GM23248 (cell line): ENCODE measurements at places on chromosomes 6 and 20.

- no peak overlapping the region for H3K4me3 ChIP-seq
- no peaks in the 10 kb centered on the region; the same call in 1 of the 2 replicates for H3K4me1 ChIP-seq
- H3K36me3 ChIP-seq: no peaks in the 10 kb centered on the region
- no peak overlapping the region for H3K27ac ChIP-seq
- DNase-seq: no peak
Measured at GRCh38 chr6:10556992-10557391, 35.8 kb downstream of the GCNT2 start.

DNA sequence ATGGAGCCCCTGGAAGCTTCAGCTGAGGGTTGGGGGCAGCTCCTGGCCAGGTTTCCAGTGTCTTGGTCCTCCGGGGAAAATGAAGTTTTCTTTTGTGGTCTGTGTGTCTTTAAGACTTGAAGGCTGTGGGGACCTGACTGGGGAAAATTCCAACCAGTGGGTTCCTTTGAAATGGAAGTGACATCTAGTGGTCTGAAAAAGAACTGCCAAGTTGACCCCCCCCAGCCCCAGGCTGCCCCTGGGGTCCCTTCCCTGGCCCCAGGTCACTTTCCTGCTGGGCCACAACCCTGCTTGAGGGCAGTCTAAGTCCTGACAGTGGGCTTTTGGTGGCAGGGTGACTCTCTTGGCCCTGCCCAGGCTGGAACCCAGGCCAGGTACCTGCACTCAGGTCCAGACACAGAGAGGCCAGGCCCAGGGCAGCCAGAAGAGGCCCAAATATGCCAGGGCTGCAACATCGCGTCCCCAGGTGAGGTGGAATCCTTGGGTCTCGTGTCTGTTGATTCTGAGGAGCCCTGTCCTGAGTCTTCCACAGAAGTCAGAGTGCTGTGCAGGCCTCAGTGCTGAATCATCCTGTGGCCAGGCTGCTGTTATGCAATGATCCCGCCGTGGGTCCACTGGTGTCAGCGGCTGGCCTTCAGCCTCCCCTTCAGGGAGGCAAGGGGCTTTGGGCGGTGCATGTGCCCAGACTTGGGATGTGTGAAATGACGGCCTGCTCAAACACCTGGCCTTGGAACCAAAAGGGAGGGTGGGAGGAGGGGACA lies 68.4 kb downstream of the VEGFA start:
- no peaks in the 10 kb centered on the region for H3K27me3 ChIP-seq
- peak; percentile 89 for DNase-seq
- H3K4me3 ChIP-seq: no peak overlapping the region
- peaks cover 51% of the 10 kb centered on the region for H3K4me1 ChIP-seq
- H3K36me3 ChIP-seq: no peaks in the 10 kb centered on the region

DNA sequence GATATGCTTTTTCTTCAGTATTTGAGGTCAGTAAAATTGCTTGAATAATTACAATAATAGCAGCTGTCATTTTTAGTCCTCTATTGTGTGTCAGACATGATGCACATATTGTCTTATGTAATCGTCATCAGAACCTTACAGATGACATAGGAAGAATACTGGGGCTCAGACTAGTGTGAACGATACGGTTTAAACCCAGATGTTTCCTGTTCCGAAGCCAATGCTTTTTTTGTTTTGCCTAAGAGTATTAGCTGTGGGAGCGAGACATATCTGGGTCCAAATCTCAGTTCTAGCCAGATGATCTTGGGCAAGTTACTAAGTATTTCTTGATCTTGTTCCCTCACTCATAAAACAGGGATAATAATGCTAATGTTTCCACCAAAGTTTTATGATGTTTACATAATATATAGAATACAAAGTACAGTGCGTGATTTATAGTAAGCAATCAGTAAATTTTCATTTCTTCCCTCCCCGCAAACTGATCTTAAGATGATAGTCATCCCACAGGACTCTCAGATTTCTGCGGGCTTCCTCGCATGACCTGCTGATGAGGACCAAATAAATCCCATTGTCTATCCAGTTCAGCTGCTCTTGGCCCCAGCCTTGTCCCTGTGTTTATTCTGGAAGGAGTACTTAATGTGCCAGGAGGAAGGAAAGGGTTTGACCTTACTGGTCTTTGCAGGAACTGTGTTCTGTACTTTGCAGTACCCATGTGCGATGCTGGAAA lies 98.2 kb downstream of the CAP2 start:
- no peak overlapping the region for H3K27ac ChIP-seq
- H3K36me3 ChIP-seq: no peaks in the 10 kb centered on the region
- no peak for DNase-seq
- H3K4me3 ChIP-seq: no peak overlapping the region
- no peaks in the 10 kb centered on the region for H3K27me3 ChIP-seq

GRCh38 chr6:25446830-25447569 lies 167.8 kb downstream of the CARMIL1 start:
- no peak overlapping the region for H3K27ac ChIP-seq
- no peaks in the 10 kb centered on the region for H3K36me3 ChIP-seq
- H3K4me3 ChIP-seq: no peak overlapping the region
- H3K27me3 ChIP-seq: no peaks in the 10 kb centered on the region
- no peaks in the 10 kb centered on the region for H3K4me1 ChIP-seq

DNA sequence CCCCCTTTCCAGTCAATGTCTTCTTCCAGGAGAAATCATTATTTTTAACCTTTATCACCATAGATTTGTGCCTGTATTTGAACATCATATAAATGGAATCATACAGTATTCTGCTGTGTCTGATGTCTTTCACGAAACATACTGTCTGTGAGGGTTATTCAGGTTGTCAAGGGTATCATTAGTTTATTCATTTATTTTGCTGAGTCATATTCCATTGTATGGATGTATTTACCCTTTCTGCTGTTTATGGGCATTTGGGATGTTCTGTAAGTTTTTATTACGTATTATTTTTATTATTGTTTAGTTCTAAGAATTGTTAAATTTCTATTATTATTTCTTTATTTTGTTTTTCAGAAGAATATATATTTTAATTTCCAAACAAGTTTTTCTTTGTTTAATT lies 22.0 kb downstream of the DNPH1 start:
- no peaks in the 10 kb centered on the region for H3K4me1 ChIP-seq
- H3K27me3 ChIP-seq: no peaks in the 10 kb centered on the region
- H3K4me3 ChIP-seq: no peak overlapping the region
- H3K36me3 ChIP-seq: peaks cover 3% of the 10 kb centered on the region; the same call in 1 of the 2 replicates
- no peak overlapping the region for H3K27ac ChIP-seq

DNA sequence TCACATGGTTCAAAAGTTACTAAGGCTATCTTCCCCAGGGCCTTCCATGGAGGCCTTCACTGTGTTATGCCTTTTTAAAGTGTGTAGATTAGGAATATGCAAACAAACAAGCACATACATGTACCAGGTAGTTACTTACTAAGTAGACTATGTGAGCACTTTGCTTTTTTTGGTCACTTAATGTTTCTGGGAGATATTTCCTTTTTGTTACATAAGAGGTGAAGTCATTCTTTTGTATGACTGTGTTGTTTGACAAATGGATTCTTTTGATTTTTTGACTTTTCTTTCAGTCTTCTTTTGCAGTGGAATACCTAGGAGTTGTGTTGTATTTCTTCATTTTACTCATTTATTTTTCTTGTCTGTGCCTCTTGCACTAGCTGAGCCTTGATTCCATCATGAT lies 39.6 kb upstream of the BCAS1 start:
- no peaks in the 10 kb centered on the region for H3K27me3 ChIP-seq
- H3K4me3 ChIP-seq: no peak overlapping the region
- H3K36me3 ChIP-seq: no peaks in the 10 kb centered on the region
- no peak overlapping the region for H3K27ac ChIP-seq
- H3K4me1 ChIP-seq: peaks cover 9% of the 10 kb centered on the region; the same call in 1 of the 2 replicates

DNA sequence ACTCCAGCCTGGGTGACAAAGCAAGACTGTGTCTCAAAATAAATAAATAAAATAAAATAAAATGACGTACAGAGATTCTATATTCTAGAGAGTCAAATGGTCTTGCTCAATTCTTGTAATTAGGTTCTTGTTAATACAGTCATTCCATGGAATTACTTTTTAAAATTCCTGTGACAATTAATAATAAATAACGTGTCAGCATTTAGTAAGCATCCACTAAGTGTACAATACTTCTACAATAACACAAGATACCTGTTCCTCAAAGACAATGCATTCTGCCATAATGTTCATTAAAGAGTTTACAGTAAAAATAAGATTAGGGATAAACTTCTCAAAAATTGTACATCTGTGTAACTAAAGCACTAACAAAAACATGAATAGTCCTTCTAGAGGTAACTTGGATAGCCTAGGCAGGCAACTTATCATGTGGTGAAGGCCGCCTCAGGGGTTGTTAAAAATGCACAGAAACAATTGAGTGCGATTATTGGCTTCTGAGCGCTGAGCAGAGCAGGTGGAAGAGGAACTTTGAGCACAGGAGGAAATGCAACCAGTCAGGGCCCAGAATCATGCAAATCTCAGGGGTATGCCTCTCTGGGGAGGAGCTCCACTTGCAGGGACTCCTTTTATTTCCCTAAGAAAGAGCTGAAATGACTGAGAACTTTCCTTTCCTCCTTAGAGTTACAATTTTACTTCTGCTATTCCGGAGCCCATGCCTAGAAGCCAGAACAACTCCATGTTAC lies 37.1 kb downstream of the QRSL1 start:
- H3K27me3 ChIP-seq: no peaks in the 10 kb centered on the region
- 0 out of 2 replicates have a peak, but pooled peaks cover 8% of the 10 kb centered on the region for H3K36me3 ChIP-seq
- no peak overlapping the region for H3K4me3 ChIP-seq
- no peak for DNase-seq
- H3K4me1 ChIP-seq: no peaks in the 10 kb centered on the region

DNA sequence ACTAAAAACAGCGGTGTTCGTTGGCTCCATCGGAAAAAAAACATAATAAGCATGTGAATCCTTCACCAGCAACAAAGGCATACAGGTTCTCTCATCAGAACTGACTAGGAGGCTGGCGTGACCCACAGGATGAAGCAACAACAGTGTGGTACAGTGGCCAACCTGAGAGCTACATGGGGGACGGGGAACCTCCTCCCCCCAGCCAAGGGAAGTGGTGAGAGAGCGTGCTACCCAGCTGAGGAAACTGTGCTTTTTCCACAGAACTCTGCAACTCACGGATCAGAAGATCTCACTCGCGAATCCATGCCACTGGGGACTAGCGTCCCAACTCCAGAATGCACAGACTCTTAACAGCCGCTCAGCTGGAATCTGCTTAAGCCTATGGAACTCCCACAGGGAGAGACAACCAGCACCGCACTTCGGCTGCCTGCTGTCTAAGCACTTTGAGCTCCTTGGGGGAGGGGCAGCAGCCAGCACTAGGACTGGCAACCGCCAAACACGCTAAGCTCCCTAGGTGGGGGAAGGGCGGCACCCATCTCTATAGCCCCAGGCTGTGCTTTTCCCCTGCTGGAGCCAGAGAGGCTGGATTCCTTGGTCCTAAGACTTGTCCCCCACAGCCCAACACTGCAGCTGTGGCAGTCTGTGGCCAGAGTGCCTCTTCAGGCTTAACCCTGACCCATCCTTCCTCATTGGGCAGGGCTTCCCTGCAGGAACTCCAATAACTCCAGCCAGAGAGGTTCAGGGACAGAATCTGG lies 538.3 kb upstream of the BTBD3 start:
- no peaks in the 10 kb centered on the region for H3K36me3 ChIP-seq
- H3K4me1 ChIP-seq: peaks cover 25% of the 10 kb centered on the region
- no peak for DNase-seq
- H3K4me3 ChIP-seq: no peak overlapping the region

- no peaks in the 10 kb centered on the region for H3K4me1 ChIP-seq
- H3K27me3 ChIP-seq: no peaks in the 10 kb centered on the region
- no peaks in the 10 kb centered on the region for H3K36me3 ChIP-seq
- H3K4me3 ChIP-seq: no peak overlapping the region
- no peak for DNase-seq
Measured at GRCh38 chr20:40181676-40182075, 507.4 kb downstream of the MAFB start.

GRCh38 chr6:101150226-101150625 lies 243.3 kb upstream of the GRIK2 start:
- no peak for DNase-seq
- no peak overlapping the region for H3K27ac ChIP-seq
- H3K36me3 ChIP-seq: no peaks in the 10 kb centered on the region
- H3K4me1 ChIP-seq: no peaks in the 10 kb centered on the region
- no peak overlapping the region for H3K4me3 ChIP-seq
- no peaks in the 10 kb centered on the region for H3K27me3 ChIP-seq

- no peaks in the 10 kb centered on the region for H3K27me3 ChIP-seq
- no peaks in the 10 kb centered on the region for H3K4me1 ChIP-seq
- H3K36me3 ChIP-seq: no peaks in the 10 kb centered on the region
- no peak for DNase-seq
- no peak overlapping the region for H3K4me3 ChIP-seq
Measured at GRCh38 chr6:90650041-90650940, 63.4 kb upstream of the MAP3K7 start.

DNA sequence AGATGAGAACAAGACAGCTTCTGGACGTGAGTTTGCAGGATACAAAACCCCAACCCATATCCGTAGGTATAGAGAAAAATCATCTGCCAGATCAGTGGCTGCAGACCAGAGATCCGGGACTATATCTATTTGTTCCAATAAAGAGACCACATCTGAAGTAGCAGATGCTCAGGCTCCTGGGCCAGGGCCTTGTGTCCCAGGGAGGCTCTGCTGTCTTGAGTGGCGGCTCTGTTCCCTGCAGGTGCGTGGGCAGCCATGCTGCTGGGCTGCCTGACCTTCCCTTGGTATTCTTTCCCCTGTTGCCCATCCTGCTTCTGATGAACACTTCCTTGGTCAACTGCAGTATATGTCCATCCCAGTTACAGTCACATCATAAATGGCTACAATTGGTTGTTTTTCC lies 34.9 kb downstream of the ERMARD start:
- H3K27me3 ChIP-seq: no peaks in the 10 kb centered on the region
- H3K27ac ChIP-seq: no peak overlapping the region
- peaks cover 2% of the 10 kb centered on the region; the same call in 1 of the 2 replicates for H3K36me3 ChIP-seq
- no peaks in the 10 kb centered on the region; the same call in 1 of the 2 replicates for H3K4me1 ChIP-seq

DNA sequence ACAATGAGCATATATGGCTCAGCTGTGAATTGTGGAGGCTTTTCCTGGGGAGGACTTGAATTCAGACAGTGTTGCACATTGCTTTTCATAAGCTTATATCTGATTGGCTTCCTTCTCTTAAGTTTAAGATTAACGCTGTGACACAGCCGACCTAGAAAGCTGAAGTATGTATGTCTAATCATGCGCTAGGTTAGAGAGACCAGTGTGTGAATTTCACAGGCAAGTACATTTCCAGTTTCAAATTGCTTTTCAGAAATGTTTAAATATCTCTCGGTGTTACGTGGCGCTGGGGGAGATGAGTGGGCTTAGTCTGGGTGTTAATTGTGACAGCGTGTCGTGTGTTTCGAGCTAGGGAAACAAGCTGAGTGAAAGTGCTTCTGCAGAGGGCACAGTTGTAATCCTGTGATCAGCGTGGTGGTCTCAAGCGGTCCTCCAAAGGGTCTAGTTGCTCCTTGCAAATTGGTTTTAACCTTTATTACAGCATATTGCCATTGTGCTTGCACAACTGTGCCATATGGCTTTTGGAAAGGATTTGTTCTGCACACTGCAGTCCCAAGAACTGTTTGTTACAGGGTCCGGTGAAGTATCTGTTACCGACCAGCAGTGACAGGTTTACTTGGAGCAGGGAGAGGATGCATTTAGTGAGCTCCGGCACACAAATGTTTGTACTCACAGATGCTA lies 166.6 kb downstream of the SASH1 start:
- H3K4me3 ChIP-seq: peak overlapping the region; percentile 96
- H3K36me3 ChIP-seq: peaks cover 7% of the 10 kb centered on the region; the same call in 1 of the 2 replicates
